ENCODE measurements at places on chromosomes 6 and 20. TPM values are rescaled to one million over a fixed set of nuclear protein-coding genes. Genes with fewer than 3 reads are reported as not detected.

GRCh38 chr6:87378947-87379346 lies 28.8 kb upstream of the CFAP206 start:
- no peak for DNase-seq

DNA sequence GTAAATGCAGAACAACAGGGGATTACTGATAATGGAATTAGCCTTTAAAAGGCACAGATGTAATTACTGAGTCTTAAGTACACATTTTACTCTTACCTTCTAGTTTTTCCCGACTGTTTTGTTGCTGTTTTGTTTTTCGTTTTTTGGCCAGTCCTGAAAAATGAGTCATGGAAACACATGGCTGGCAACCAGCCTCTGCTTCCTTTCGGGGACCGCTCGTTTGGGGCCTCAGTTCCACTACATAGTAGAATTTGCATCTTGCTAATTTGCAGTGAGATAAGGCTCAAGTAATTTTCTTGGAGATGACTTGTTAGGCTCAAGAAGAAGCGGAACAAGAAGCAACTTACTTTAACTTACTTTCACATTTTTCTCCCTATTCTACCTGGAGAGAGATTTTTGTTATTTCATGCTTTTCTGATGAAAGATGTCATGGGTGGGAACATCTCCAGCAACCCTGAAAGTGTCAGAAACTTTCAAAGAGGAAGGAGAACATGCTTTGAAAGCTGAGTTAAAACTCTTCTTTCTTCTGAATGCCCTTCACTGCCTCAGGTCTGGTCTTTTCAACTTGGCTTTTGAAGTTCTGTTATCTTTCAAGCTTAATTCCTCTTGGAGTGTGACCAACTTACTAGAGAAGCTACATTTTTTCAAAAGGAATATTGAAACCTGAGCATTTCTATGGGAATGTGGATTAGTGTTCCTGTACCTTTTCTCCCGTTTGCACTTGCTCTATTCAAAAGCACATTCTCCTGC lies 71.5 kb upstream of the HDAC2 start:
- DNase-seq, result no peak

TAB2 gene
- total RNA-seq, result 28.9 TPM

GRCh38 chr6:34981951-34982350 lies 92.9 kb downstream of the ANKS1A start:
- DNase-seq, result no peak

GRCh38 chr20:47792021-47792618 lies 6.8 kb upstream of the SULF2 start:
- DNase-seq, result no peak

GRCh38 chr6:67883500-67884366 lies 751.3 kb upstream of the ADGRB3 start:
- DNase-seq, result no peak

NINL gene
- 20.0 TPM for total RNA-seq

GRCh38 chr6:43724354-43724753 lies 36.8 kb upstream of the MRPS18A start:
- DNase-seq, result no peak

DNA sequence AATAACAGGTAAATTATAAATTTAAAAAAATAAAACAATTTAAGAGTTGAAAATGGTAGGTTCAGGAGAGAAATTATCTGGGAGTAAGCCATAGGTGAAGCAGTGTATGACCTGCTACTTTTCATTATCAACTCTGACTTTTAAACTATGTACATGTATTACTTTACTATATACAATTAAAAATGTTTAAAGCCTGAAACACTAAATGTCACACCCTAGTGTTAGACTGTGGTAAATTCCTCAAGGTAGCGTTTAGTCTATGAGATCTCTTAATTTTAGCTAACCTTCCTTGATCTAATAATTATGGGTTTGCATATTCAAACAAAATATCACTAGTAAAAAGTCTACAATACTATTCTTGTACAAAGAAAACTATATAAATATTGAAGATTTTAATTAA lies 22.3 kb upstream of the TBC1D32 start:
- DNase-seq, result no peak

DNA sequence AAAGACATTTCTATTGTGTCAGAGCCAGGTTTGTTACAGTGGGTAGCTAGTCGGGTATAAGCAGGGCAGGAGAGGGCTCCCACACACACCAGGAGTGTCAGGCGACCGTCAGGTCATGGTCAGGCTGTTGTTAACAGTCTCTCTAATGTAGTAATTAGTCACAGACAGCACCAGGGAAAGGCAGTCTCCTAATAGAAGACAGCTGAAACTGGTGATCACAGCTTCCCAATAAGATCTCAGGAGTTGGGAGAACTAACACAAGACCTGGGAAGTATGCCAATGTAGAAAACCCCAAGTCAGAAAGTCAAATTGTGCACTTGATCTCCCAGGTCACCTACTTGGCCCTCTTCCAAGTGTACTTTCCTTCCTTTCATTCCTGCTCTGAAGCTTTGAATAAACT lies 53.0 kb upstream of the GPR6 start:
- DNase-seq, result no peak

PDE10A gene
- 126 TPM for total RNA-seq

ROS1 gene
- total RNA-seq, result not detected

PBOV1 gene
- total RNA-seq, result not detected

SMPD2 gene
- total RNA-seq, result 4.9 TPM

DNA sequence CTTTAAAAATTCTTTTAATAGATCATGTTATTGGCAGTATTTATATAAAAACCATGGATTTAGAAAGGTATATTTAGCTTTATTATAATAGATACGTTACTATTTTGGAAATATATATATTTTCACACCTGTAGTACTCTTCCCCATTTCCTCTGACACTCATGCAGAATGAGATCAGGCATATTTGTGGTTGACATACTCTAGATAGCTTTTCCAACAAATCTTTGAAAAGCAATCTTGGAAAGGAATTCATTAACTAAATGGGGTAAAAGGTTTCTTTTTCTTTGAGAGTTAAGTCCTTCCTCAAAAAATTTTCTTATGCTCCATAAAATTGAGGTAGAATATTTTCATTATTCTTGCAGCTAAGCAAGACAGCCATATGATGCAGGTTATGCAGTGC lies 14.5 kb downstream of the ASF1A start:
- no peak for DNase-seq

DNA sequence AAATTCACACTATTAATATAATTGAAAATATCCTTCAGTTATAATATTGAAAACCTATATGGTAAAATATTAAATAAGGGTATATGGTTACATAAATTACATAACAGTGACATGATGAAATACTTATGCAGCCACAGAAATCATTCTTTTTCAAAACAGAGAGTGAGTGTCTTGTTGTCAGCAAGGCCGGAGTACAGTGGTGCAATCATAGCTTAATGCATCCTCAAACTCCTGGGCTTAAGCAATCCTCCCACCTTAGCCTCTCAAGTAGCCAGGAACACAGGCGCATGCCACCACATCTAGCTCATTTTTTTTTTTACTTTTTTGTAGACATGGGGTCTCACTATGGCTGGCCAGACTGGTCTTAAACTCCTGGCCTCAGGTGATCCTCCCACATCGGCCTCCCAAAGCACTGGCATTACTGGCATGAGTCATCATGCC lies 40.4 kb downstream of the FAM8A1 start:
- no peak for DNase-seq

DNA sequence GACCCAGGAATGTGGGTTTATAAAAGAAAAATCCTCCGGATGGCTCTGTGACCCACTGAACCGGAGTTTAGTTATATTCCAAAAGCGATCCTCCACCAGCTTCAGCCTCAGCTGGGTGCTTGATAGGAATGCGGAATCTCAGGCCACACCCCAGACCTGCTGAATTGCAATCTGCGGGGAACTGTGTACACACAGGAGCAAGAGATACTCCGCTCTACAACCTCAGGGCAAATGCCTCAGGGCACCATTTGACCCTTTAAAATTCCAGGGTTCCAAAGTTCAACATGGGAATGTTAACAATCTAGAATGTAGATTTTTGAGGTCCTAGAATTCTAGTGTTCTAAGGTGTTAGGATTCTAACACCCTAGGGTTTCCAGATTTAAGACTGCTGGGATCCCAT lies 10.8 kb downstream of the BPIFA2 start:
- DNase-seq, result no peak

GRCh38 chr6:40075056-40075590 lies 140.9 kb upstream of the MOCS1 start:
- no peak for DNase-seq

HCRTR2 gene
- total RNA-seq, result 30.6 TPM

TUBB1 gene
- 0.41 TPM for total RNA-seq

GRCh38 chr6:14703586-14703985 lies 542.3 kb upstream of the JARID2 start:
- no peak for DNase-seq

DNA sequence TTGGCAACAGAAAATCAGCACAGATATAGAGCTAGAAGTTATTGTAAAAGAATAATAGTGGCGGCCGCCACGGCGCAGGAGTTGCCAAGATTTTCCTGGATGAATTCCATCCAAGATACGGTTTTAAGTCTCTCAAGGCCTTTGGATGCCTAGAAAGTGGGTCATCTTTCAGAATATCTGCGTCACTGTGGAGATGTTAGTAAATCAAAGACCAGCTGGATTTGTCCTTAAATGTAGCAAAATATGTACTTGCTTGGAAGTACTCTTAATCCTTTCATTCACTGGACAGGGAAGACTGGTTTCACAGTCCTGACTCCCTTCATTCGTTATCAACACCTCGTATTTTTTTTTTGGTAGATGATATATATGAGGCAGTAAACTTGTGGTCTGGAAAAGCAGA lies 83.0 kb downstream of the SLC22A3 start:
- no peak for DNase-seq

GRCh38 chr20:21840991-21841390 lies 135.5 kb downstream of the PAX1 start:
- DNase-seq, result no peak

PRDM1 gene
- total RNA-seq, result 1.6 TPM

DNA sequence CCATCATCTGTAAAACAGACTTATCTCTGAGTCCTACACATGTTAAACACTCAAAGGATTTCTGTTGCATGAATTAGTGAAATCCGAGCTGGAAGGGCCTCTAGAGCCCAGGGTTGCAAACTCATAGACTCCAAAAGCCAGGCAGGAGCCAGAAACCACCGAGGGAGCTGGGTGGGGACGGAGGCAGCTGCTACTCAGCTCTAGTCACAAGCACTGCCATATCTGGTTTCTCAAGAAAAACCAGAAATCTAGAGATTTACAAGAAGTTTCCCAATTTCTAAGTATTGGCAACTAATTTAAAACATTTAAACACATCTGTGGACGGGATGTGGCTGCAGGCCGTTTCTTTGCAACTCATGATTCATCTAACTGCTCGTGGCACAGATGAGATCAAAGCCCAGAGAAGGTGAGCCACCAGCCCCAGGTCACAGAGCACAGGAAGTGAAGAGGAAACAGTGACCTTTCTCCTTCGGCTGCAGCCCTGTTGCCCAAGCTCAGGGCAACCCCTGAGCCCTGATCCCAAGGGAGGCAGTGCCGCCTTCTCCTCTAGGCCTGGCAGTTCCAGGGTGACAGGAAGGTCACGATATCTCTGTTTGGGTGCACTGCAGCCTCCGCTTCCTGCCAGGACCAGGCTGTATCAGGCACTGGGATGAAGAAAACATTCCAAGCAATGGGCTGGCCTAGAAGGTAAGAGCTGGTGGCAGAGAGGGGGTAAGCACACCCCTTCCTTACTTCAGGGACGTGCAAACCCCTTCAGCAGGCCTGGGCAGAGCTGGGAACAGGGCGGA lies 26.4 kb upstream of the PTGIS start:
- DNase-seq, result no peak

F13A1 gene
- 13.5 TPM for total RNA-seq

ZNF337 gene
- total RNA-seq, result 24.1 TPM

DNA sequence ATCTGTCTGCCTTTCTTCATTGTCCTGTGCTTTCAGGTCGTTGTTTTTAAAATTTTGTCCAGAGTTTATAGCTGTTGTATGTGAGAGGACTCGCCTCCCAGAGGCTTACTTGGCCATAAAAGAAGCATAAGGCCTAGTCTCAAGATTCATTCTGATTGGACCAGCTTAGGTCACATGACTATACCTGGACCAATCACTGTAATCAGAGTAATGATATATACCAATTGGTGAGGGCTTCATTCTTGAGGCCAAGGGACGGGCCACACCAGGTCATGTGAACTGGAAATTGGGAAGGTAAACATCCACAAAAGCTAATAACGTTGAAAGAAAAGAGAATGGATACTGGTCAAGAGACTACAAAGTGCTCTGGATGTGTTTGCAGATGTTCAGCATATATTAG lies 141.4 kb upstream of the SULF2 start:
- no peak for DNase-seq

NOX3 gene
- not detected for total RNA-seq

BEND3 gene
- total RNA-seq, result 5.7 TPM

- no peak for DNase-seq
Measured at GRCh38 chr6:48315051-48315719, 204.2 kb upstream of the PTCHD4 start.

MRAP2 gene
- total RNA-seq, result 7.7 TPM

GRCh38 chr20:24033565-24033964 lies 45.0 kb upstream of the GGTLC1 start:
- no peak for DNase-seq

CCDC28A gene
- total RNA-seq, result 8.6 TPM

All from frontal cortex (tissue), 4 donors.